ENCODE measurements at places on chromosomes 7 and 10. TPM values are rescaled to one million over a fixed set of nuclear protein-coding genes. Genes with fewer than 3 reads are reported as not detected.

DNA sequence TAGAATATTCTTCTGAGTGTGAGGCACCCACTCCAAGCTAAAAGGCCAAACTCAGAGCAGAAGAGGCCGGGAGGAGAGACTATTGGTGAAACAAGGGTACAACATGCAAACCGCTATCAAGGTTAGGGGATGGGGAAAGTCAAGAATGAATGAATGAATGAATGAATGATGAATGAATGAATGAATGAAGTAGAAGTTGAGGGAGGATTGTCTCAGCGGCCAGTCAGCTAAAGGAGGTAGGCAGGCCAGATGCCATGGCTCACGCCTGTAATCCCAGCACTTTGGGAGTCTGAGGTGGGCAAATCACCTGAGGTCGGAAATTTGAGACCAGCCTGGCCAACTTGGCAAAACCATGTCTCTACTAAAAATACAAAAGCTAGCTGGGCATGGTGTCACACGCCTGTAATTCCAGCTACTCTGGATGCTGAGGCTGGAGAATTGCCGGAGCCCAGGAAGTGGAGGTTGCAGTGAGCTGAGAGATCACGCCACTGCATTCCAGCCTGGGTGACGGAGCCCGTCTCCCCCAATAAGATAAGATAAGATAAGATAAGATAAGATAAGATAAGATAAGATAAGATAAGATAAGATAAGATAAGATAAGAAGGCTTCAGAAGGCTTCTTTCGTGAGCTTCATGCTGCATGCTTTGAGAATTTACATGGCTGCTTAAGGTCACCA lies 250.8 kb downstream of the CCDC3 start:
- DNase-seq, result no peak

DNA sequence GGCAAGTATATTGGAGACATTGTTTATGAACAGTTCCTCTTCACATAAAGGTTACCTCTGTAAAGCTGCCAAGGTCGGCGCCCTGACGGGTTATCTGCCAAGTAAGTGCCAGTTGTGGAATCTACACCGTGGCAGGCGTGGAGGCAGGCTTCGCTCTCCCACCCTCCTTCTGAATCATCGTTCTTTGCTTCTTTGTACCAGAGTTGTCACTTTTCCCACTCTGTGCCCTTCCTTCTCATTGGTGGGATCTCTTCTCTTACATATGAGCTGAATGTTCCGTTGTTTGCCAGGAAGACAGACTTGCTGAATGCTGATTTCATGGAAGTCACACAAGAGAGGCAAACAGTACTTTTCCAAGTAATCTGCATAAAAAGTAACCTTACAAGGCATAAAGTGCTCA lies 40.6 kb upstream of the PTPRZ1 start:
- DNase-seq, result no peak

DNA sequence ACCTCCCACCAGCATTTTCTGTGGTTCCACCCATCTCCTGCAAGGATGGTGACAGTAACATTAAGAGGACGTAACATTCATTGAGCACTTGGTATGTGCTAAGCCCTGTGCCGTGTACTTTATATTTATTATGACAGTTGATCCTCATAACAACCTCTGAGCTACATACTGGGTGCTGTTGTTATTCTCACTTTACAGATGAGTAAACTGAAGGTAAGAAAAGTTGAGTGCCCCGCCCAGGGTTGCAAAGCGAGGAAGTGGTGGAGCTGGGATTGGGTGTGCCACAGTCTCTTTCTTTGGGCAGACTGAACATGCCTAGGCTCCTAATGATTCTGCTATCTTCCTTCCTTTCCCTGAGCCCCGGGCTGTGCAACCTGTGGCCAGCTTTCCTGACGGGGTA lies 107.4 kb downstream of the SH3PXD2A start:
- DNase-seq, result no peak

DNA sequence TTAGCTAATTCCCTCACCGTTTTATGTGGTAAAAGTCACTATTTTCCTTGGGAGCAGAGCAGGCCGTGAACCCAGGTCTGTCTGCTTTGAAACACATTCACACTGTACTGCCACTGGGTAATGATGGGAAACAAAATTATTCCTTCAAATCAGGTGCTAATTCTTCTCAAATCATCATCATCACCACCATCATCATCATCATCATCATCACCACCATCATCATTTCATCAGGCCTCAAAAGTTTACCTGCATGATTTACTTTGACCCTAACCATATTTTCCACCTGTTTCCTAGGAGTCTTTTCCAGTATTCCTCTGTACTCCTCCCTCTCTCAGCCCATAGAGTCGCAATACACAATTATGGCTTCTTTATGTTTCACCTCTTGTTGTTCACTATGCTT lies 220.5 kb downstream of the GLI3 start:
- no peak for DNase-seq

- no peak for DNase-seq
These were observed 46.2 kb downstream of the SMNDC1 start for GRCh38 chr10:110258542-110258941.

- DNase-seq, result no peak
These were observed 3.4 kb upstream of the ADCK2 start for GRCh38 chr7:140669352-140669751.

DNA sequence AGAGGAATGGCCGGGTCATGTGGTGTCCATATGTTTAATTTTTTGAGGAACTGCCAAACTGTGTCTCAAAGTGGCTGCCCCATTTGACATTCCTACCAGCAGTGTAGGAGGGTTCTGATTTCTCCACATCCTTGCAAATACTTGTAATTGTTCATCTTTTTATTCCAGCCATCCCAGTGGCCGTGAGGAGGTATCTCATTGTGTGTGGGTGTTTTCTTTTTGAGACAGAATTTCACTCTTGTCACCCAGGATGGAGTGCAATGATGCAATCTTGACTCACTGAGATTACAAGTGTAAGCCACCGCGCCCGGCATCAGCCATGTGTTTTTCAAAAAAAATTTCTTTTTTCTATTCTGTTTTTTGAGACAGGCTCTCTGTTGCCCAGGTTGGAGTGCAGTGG lies 38.7 kb upstream of the DLG5 start:
- DNase-seq, result no peak

Gene HABP2
- not detected for total RNA-seq

Gene GRM3
- not detected for total RNA-seq

Gene NOBOX
- total RNA-seq, result not detected

Gene KCNIP2
- 60.4 TPM for total RNA-seq
